ENCODE measurements at places on chromosomes 12 and 14. TPM values are rescaled to one million over a fixed set of nuclear protein-coding genes. Genes with fewer than 3 reads are reported as not detected.

GRCh38 chr12:1611803-1612572 is 17.0 kb upstream of the WNT5B start:
- DNase-seq, result no peak

DNA sequence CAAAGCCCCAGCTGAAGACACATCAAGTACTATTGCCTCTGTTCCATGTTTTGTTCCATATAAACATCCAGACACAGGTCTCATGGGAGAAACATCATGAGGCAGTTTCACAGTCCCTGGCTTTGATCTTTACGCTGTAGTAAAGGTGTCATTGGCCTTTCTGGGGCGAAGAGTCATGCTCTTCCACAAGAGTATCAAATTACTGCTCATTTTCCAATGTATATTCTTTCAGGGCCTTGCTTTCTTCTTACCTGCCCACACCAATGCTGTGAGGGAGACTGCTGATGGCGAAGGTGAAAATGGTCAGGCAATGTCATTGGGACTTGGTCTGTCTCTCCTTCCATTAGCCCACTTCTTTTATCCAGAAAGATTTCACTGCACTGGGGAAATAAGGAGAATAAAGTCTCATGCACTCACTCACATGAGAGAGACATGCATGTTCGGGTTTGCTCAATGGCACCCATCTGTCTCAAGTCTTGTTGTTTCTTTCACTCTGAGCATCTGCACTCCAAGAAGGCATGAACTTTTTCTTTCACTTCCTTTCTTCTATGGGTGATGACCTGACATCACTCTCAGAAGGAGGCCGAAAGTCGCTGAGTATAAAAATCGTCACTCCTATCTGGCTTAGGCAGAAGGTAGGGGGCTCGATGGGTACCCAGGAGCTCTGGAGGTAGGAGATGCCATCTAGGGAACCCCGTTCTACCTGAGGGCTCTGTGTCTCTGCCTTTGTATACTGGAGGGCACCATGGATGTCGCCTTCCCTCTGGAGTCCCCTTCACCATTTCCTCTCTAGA is 1.3 kb upstream of the JDP2 start:
- DNase-seq, result no peak

DNA sequence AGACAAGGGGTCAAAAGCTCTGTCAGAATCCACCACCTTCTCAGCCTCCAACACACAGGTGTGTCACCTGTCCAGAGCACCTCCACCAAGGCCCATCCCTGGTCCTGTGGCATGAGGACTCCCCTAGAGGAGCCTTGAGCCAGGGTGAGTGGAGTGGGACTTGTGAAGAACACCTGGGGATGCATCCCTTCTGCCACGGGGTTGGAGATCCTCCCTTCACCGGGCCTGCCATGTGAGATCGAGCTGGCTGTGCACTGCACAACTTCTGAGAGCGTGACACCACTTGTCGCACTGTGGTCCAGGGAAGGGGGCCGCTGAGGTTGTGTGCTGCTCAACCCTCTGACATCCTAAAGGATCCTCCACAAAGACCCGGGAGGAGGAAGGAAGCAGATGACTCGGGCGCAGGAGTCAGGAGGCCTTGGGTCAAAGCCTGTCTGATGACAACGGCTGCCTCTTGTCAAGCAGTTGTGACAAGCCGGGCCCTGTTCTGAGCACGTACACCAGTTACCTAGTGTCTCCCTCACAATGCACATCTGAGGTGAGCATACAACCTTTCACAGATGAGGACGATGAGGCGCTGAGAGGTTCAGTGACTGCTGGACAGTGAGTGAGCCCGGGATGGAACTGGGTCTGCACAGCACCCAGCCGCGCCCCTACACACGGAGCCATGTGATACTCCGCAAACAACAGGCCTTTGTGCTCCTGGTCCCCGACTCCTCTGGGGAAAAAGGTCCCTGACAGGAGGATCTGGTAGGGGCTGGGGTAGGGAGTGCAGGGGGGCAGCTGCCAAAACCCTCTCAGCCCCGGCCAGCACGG is 35.6 kb downstream of the CHGA start:
- DNase-seq, result no peak

DNA sequence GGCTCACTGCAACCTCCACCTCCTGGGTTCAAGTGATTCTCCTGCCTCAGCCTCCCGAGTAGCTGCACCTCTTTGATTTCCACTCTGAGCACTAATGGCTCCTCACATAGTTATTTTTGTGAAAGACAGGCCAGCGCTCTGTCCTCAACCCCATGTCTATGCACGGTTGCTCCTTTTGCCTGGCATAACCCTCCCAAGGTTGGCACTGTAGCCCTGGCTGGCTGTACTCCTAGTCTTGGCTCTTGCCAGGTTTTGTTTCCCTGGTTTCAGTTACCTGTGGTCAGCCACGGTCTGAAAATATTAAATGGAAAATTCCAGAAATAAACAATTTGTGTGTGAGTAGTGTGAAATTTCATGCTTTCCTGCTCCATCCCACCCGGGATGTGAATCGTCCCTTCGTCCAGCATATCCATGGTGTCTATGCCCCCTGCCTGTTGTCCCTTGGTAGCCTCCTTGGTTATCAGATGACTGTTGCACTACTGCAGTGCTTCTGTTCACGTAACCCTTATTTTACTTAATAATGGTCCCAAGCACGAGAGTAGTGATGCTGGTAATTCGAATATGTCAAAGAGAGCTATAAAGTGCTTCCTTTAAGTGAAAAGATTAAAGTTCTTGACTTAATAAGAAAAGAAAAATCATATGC is 12.3 kb upstream of the DCD start:
- DNase-seq, result no peak

DNA sequence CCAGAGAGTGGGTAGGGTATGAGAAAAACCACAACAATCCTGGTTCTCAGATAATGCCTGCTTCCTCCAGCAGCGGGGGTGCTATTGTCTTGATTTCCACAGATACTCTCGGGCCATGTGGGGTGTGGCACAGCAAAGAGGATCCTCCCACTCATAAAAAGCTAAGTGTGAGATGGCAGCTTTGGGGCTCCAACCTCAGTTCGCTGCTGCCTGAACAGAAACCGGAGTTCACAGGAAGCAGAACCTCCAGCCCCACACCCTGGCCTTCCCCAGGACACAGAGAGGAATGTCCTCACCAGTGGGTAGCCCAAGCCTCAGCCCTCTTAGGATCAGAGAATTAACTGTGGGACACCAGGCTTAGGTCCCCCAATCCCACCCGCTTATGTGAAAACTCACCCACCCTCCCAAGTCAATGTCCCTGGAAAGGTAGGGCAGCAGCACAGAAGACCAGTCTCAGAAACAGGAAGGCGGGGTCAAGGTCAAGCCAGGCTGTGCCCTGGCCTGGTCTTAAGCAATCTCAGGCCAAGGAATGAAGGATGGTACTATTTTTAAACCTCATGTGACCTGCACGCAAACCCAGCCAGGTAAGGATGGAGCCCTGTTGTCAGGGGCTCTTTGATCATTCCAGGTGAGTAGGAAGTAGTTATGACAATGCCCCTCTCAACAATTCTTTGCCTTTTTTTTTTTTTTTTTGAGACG is 9.0 kb downstream of the KCTD10 start:
- DNase-seq, result no peak

DNA sequence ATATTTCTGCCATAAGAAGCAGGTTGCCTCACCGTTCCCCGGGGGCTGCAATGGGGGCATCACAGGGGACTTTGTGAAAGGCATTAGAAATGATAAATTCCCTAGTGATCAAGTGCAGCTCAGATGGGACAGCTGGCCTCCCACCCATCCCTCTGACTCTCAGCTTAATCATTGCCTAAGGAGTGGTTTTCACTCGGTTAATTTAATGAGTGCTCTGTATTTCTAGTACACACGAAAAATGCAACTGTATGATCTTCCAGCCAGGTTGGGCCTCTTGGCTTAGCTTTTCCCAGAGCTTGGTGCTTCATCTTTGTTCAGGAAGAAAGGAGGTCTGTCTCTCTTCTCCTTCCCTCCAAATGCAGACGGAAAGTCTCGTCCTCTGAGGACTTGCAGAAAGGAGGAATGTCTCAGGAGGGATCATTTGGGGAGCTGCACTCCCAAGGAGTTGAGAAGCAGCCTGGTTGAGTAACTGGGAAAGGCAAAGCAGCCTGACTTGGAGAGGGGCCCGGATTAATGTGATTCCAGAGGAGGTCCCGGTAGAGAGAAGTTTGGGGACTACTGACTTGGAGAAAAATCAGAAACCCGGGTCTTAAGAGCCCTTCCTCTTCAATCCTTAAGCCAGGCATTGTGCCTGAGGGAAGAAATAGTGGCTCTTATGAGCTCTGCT is 7.2 kb downstream of the CD9 start:
- no peak for DNase-seq

DNA sequence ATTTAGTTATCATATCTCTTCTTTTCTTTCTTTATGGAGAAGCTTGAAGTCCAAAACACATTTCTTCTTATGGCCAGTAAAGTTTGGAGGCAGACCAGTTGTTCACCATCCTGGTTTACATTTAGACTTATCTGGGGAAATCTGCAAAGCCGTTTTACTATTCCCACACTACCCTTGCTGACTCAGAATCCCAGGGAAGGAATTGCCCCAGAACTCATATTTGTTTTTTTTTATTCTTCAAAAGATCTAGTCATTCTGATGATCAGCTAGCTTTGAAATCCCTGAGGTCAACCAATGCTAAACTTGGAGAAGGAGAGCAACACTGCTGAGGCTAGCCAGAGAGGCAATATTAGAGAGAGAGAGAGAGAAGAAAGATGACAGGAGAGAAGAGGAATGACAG is 12.3 kb upstream of the LMO3 start:
- DNase-seq, result no peak

DNA sequence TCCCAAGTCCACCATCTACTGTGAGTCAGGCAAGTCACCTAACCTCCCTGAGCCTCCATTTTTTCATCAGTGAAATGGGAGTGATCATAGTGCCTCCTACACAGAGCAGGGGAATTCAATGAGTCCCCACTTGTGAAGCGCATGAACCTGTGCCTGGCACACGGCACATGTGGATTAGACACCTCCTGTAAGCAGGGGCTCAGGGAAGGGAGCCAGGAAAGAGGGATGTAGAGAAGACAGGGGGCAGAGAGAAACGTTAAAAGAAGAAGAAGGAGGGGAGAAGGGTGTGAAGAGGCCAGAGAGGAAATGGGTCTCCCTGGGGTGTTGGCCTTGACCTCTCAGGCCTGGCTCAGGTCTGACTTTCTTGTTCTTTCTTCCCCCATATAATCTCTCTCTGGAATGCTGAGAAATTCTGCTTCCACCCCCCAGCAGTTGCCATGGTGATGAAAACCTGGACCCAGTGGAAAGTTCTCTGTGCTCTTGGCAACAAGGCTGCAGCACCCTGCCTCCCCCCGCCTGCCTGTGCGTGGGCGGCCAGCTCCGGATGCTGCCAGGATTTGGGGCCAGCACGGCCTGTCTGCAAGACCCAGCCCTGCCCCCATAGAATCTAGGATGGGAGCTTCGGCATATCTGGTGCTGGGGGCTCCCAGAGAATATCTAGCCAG is 94.5 kb downstream of the CALM1 start:
- no peak for DNase-seq

GRCh38 chr14:51277753-51278415 is 37.8 kb downstream of the TMX1 start:
- DNase-seq, result no peak

DNA sequence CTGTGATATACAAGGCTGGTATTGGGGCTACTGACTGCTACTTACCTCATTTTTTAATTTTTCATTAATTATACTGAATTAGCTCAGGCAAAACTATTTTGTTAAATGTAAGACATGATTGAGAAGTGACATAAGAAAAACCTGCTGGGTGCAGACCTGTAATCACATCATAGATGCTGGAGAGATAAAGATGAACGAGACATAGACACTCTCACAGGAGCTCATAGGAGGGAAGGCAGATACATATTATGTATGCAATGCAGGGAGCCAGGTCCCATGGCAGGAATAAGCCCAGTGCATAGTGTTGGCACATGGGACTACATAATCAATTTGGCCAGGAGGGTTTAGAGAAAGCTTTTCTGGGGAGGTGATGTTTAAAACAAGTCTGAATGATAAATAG is 74.9 kb downstream of the PRKCH start:
- DNase-seq, result no peak

DNA sequence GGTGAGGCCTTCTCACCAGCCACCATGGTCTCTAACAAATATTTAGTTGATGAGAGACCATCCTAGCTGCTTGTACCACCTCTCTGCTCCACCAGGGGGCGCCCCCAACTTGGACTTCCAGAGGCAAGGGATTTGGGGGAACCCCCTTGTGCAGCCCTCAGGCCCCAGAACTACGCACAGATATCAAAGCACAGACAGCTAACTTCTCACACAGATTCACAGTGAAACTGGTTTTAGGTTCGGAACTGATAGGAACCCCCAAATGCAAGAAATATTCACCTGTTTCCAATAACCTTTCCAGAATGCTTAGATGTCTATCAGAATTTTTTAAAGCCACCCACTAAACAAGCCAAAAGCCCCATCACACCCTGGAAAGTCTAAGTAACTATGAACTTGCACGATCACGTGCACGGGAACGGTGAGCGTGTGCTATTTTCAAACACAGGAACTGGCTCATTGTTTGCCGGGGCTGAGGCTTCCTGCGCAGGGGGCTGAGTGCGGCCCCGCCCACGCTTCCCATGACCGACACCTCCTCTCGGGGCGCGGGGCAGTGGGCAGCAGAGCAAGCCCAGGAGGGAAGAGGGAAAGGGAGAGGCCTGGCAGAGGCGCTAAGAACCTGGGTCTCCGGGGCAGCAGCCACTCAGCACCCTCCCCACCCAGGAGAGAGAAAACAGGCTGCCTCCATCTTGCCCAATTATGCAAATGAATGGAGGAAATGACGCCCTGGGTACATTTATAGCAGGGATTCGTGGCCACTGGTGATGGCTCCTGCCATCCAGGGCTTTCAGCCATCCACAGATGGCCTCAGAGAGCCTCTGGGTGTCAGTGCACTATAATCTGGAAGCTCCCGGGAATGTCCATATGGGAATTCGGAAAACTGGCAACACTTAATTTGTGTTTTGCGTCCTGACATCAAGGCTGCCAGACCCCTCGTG is 79.4 kb upstream of the GPR68 start:
- peak; percentile 93 for DNase-seq

The RERG gene
- not detected for total RNA-seq

The APOF gene
- total RNA-seq, result not detected

The SMIM41 gene
- not detected for total RNA-seq

The MRPS35 gene
- 31.9 TPM for total RNA-seq

The KRT77 gene
- total RNA-seq, result not detected

The MGP gene
- 0.60 TPM for total RNA-seq

The LAG3 gene
- total RNA-seq, result 52.1 TPM
